Naive thymus-derived CD8-positive, alpha-beta T cell (primary cell): ENCODE measurements at places on chromosomes 2 and 18. TPM values are rescaled to one million over a fixed set of nuclear protein-coding genes. Genes with fewer than 3 reads are reported as not detected.
A peak's percentile ranks its signal among the peaks of the same experiment; 100 is the strongest.

Gene SCN7A
- not detected for polyA plus RNA-seq

Gene C2orf80
- not detected for polyA plus RNA-seq

Gene C2orf66
- not detected for polyA plus RNA-seq

Gene EPB41L3
- polyA plus RNA-seq, result 0.35 TPM

Gene CLEC4F
- polyA plus RNA-seq, result not detected

Gene TTN
- 5.7 TPM for polyA plus RNA-seq

Gene FASTKD1
- 17.3 TPM for polyA plus RNA-seq

DNA sequence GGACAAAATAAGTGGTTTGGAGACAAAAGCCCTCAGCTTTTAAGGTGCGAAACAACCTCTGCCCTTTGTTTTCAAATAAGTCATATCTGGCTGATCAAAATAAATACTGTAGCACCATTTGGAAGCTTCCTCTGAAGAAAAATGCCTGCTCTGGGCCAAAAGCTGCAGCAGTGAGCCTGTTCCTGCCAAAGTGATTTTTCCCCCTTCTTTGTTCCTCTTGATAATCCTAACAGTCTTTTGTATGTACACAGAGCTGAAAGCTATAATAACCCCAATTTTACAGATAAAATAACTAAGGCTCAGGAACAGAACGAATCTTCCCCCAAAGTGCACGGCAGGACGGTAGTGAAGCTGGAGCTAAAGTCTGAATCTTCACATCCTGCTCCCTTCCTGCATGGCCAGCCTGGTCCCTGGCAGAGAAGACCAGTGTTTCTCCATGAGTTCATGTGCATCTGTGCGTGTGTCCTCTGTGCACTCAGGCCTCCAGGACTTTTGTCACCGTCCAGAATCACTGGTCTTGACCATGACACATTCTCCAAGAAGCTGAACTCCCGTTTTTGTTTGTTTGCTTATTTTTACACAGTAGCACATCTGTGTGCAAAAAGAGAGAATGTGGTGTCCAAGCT lies 2114.1 kb upstream of the PIK3C3 start:
- no peak overlapping the region for H3K27ac ChIP-seq
- no peak for DNase-seq
- H3K4me1 ChIP-seq, result no peaks in the 10 kb centered on the region
- H3K36me3 ChIP-seq, result no peaks in the 10 kb centered on the region
- no peak overlapping the region for H3K4me3 ChIP-seq

DNA sequence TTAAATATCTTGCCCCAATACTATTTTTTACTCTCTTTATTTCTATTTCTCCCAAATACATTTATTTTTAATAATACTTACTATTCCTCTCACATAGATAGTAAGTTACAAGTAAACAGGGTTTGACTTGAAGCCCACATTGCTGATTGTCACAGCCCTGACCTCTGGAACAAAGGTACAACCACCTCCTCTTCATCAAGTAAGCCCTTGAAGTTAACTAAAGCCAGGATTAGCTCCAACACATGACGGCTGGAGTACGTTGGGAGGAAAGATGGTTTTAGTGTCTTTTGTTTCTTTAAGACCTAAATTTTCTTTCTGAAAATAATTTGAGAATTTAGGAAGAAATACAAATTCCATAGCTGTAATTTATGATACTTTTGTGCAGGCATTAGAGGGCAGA lies 949 bp downstream of the MYOM1 start:
- H3K27me3 ChIP-seq, result no peaks in the 10 kb centered on the region
- no peak for DNase-seq
- peaks cover 3% of the 10 kb centered on the region for H3K4me1 ChIP-seq
- no peak overlapping the region for H3K27ac ChIP-seq
- no peak overlapping the region for H3K4me3 ChIP-seq
- no peaks in the 10 kb centered on the region for H3K36me3 ChIP-seq

DNA sequence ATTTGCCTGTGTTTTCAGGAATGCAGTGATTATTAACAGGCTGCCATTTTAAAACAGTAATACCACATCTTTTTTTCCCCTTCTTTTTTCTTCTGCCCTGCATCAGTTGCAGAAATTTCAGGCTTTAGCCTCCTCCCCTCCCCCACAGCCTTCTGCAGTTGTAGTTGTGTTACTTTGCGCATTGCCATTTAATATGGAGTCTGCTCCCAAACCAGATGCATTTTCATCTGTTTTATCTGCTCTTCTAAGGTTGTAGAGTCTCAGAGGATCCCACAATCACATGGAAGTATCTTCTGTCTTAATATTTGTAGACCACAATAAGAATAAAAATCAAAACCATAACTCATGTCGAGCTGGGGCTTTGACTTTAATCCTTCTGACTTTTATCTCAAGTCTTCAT lies 3.8 kb downstream of the ASXL3 start:
- H3K36me3 ChIP-seq, result no peaks in the 10 kb centered on the region
- H3K27ac ChIP-seq, result no peak overlapping the region
- peaks cover 8% of the 10 kb centered on the region for H3K27me3 ChIP-seq
- DNase-seq, result no peak
- H3K4me1 ChIP-seq, result peaks cover 4% of the 10 kb centered on the region

DNA sequence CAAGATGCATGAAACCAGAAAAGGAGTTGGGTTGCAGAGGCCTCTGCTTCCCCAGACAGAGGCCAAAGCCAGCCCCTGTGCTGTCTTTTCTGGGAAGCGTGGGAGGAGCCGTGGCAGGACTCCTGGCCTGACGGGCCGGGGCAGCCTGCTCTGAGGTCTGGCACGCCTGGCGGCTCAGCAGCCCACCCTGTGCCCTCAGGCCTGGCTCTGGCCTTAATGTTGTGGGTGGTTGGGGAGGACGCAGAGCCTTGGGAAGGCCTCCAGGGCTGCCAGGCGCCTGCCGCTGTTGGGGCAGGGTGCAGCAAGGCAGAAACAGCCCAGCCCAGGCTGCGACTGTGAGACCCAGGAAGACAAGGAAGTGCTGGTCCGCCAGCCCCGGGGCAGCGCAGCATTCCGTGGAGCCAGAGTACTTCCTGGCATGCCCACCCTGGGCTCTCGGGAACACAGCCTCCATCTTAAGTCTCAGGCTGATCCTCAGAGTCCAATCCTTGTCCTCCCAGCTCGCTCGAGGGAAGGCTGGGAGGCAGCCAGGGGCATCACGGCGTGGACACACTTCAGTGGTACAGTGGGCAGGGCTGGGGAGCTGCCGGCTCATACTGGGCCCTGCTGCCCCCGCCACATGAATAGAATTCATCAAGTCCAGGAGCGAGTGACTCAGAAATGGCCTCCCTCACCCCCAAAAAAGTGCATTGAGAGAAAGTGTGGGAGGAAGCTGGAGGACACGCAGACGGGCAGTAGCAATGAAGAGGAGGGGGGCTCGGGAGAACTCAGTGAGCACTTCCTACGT lies 72.6 kb downstream of the EMX1 start:
- no peaks in the 10 kb centered on the region for H3K27me3 ChIP-seq
- H3K4me1 ChIP-seq, result no peaks in the 10 kb centered on the region
- no peak overlapping the region for H3K4me3 ChIP-seq
- DNase-seq, result no peak

GRCh38 chr2:238739668-238740067 lies 108.2 kb upstream of the TWIST2 start:
- peaks cover 78% of the 10 kb centered on the region for H3K27me3 ChIP-seq
- no peaks in the 10 kb centered on the region for H3K4me1 ChIP-seq
- no peak overlapping the region for H3K4me3 ChIP-seq

DNA sequence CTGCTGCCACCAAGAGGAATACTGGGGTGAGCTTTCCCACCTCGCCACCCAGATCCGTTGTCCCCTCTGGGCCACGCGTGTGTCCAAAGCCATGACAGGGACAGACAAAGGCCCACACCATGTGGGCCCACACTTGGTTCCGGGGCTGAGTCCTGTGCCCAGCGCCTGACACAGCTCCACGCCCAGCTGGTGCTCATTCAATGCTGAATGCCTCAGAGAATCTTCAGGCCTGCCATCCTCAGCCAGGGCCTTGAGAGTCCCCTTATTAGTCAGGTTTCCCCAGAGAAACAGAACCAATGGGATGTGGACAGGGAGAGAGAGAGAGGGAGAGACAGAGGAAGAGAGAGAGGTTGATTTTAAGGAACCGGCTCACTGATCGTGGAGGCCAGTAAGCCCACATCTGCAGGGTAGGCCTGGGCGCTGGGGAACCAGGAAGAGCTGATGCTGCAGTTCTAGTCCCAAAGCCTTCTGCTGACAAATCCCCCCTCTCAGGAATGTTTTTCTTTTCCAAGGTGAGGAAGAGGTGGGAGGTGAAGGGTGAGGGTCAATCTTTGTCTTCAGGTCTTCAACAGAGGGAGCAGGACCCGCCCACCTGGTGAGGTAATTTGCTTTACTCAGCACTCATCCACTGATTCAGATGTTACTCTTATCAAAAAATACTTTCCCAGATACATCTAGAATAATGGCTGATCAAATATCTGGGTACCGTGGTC lies 10.2 kb upstream of the SPATA3 start:
- peaks cover 35% of the 10 kb centered on the region for H3K4me1 ChIP-seq
- no peaks in the 10 kb centered on the region for H3K36me3 ChIP-seq
- no peak overlapping the region for H3K4me3 ChIP-seq
- no peak overlapping the region for H3K27ac ChIP-seq

- no peaks in the 10 kb centered on the region for H3K36me3 ChIP-seq
- DNase-seq, result no peak
Measured at GRCh38 chr2:192328297-192328696, 133.6 kb upstream of the TMEFF2 start.

DNA sequence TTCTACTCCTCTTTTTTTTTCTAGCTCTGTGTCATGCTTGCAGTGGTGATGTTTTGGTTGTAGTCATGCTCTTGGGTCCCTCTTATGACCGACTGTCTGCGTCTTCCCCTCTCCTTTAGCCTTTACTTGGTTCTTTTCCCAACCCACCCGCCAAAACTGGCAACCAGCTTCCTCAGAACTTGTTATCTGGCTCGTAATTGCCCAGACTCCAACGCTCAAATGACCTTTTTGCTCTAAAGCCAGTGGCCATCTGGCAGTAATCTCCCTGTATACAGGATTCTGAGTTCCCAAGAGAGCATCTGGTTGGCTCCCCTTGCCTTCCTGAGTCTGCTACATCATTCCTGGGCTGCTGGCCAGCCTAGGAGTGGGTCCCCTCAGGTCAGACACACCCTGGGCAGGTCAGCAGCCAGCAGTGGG lies 147.2 kb downstream of the MGAT5 start:
- no peak for DNase-seq
- H3K36me3 ChIP-seq, result peaks cover 5% of the 10 kb centered on the region
- no peaks in the 10 kb centered on the region for H3K27me3 ChIP-seq
- H3K4me3 ChIP-seq, result no peak overlapping the region

GRCh38 chr2:127633556-127634065 lies 12.3 kb upstream of the GPR17 start:
- H3K4me3 ChIP-seq, result peak overlapping the region; percentile 47
- H3K36me3 ChIP-seq, result no peaks in the 10 kb centered on the region
- peak overlapping the region; percentile 44 for H3K27ac ChIP-seq
- DNase-seq, result no peak
- no peaks in the 10 kb centered on the region for H3K27me3 ChIP-seq

- peaks cover 15% of the 10 kb centered on the region for H3K36me3 ChIP-seq
- no peak for DNase-seq
- H3K27ac ChIP-seq, result no peak overlapping the region
- H3K4me1 ChIP-seq, result no peaks in the 10 kb centered on the region
- no peak overlapping the region for H3K4me3 ChIP-seq
Measured at GRCh38 chr18:23274638-23275482, 139.6 kb downstream of the CABLES1 start.

DNA sequence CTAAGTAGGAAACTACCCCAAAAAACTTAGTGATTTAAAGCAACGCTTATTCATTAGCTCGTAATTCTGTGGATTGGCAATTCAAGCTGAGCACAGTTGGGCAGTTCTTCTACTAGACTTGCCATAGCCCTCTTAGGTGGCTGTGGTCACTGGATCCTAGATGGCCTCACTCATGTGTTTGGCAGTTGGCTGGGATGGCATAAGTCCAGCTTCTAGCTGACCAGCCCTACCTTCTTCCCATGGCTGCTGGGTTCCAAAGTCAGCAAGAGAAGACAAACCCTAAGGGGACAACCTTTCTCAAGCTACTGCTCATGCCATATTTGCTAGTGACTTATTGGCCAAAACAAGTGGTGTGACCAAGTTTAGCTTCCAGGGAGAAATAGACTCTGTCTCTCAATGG lies 95.3 kb downstream of the COPS8 start:
- no peaks in the 10 kb centered on the region for H3K36me3 ChIP-seq
- no peak overlapping the region for H3K27ac ChIP-seq

DNA sequence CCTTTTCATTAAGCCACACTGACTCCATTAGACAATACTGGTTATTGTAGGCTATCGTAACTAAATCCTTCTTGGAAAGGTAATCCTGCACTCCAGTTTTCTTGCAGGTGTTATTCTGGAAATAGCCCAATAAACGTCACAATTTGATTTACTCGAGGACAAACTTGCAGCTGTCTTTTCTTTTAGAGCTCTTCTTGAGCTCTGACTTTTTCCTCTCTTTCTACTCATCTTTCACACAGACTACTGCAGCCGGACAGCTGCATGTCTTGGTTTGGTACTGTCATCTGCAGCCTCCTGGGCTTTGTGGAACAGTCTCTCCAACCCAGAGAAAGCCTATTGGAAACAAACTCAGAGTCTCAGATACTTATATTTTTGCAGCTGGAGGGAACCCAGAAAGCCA lies 23.0 kb upstream of the MSGN1 start:
- H3K36me3 ChIP-seq, result no peaks in the 10 kb centered on the region
- H3K27ac ChIP-seq, result no peak overlapping the region
- H3K4me1 ChIP-seq, result no peaks in the 10 kb centered on the region
- no peak overlapping the region for H3K4me3 ChIP-seq
- H3K27me3 ChIP-seq, result peaks cover 51% of the 10 kb centered on the region
- no peak for DNase-seq

GRCh38 chr2:61423714-61424113 lies 47.2 kb downstream of the USP34 start:
- no peak overlapping the region for H3K27ac ChIP-seq
- no peaks in the 10 kb centered on the region for H3K27me3 ChIP-seq
- DNase-seq, result no peak
- H3K36me3 ChIP-seq, result no peaks in the 10 kb centered on the region
- peaks cover 92% of the 10 kb centered on the region for H3K4me1 ChIP-seq

- H3K4me1 ChIP-seq, result peaks cover 47% of the 10 kb centered on the region
- H3K27ac ChIP-seq, result peak overlapping the region; percentile 96
- peak; percentile 4 for DNase-seq
- H3K27me3 ChIP-seq, result no peaks in the 10 kb centered on the region
- H3K36me3 ChIP-seq, result no peaks in the 10 kb centered on the region
Measured at GRCh38 chr2:200509235-200509611, 645 bp downstream of the KCTD18 start.

DNA sequence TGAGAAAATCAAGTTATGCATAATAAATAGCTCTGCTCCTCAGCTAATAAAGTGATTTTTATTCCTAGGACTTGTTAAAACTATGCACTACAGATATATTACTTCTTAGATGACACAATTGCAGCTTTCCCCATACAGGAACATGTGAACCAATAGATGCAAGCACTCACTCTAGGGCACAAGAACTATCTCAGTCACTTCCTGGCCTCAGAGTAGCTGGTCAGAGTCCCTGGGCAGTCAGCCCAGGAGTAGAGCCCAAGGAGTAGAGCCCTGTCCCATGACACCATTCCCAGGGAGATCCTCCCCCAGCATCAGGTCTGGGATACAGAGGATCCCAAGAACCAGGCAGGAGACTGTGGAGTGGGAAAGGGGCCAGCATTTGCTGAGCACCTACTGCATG lies 2.7 kb downstream of the TNS1 start:
- H3K27ac ChIP-seq, result no peak overlapping the region
- no peak overlapping the region for H3K4me3 ChIP-seq
- DNase-seq, result no peak
- H3K4me1 ChIP-seq, result no peaks in the 10 kb centered on the region

GRCh38 chr2:220855296-220855695 lies 716.8 kb downstream of the EPHA4 start:
- no peaks in the 10 kb centered on the region for H3K4me1 ChIP-seq
- no peak overlapping the region for H3K4me3 ChIP-seq
- DNase-seq, result no peak
- H3K27ac ChIP-seq, result no peak overlapping the region
- no peaks in the 10 kb centered on the region for H3K27me3 ChIP-seq
